ENCODE measurements at places on chromosomes 6 and 20.

DNA sequence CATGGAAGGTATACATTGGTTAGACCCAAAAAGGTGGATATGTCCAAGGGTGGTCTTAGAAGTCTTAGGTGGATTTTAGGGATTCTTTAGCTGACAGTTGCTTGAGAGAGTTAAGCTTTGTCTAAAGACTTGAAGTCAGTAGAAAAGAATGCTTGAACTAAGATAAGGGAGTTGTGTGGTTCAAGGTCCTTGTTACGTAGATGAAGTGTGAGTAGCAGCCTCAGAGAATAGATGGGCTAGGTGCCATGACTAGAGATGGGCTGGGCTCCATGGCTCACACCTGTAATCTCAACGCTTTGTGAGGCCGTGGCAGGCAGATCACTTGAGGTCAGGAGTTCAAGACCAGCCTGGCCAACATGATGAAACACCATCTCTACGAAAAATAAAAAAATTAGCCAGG, 1.7 kb downstream of the SHLD1 start:
- no peak for DNase-seq

GRCh38 chr6:43119482-43119881, 43.4 kb downstream of the PTK7 start:
- no peak for DNase-seq

- no peak for DNase-seq
Measured at GRCh38 chr6:23953976-23954375, 172.0 kb upstream of the NRSN1 start.

DNA sequence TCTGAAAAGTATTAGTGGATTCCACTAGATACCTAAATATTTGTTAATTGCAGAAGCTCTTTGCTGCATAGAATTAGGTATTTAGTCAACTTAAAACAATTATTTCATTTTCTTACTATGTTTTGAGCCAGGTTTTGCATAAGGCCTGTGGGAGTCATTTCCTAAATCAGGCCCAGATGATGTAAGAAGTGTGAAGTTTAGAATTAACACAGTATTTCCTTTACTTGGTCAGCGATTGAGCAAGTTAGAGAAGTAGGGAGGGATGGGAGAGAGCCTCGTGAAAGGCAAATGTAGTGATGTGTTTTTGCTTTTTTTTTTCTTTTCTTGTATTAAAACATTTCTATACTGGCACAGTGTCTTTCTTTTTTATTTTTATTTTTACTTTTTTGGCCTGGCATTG, 711.1 kb downstream of the HDGFL1 start:
- no peak for DNase-seq

- no peak for DNase-seq
Measured at GRCh38 chr6:30777155-30777485, 32.8 kb upstream of the IER3 start.

- peak; percentile 43 for DNase-seq
Measured at GRCh38 chr6:2231438-2231837, 14.0 kb downstream of the GMDS start.

DNA sequence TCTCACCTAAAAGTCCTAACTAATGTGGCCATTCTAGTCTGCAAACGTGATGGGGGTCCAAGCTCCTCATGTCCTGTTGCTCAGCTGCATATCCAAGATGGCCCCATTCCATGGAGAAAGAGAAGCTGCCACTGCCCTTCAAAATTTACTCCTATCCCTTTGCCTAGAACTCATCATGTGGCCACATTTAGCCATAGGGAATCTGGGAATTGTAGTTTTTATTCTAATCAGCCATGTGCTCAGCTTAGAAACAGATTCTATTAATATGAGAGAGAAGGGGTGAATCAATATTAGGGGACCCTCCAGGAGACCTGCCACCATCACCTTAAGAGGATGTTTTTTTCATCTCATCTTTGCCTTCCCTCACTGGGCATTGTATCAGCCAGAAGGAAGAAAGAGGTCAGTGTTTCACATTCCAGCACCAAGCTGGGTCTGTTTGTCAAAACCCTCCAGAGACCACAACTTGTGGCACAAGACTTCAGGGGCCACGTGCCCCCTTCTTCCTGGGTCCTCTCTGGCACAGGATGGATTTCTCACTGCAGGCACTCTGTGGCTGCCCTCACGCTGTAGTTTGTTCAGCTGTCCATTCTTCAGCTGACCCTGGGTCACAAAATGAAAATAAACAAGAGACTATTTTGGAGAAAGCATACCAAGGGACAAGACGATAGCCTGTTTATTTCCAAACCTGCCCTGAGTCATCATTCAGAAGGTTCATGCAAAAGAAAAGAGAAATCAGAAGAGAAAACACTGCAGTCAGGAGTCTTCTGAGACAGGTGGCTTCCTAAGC, 172.0 kb downstream of the EYA2 start:
- no peak for DNase-seq

GRCh38 chr6:104940893-104941728, 15.8 kb upstream of the LIN28B start:
- peak; percentile 41 for DNase-seq

GRCh38 chr6:169490246-169490641, 211.6 kb downstream of the WDR27 start:
- DNase-seq = no peak

- DNase-seq = peak; percentile 37
Measured at GRCh38 chr6:33205191-33206026, 954 bp downstream of the HSD17B8 start.

- no peak for DNase-seq
Measured at GRCh38 chr6:111215131-111215530, 127.8 kb downstream of the SLC16A10 start.

GRCh38 chr6:160462116-160462515, 113.9 kb downstream of the SLC22A3 start:
- DNase-seq = no peak

DNA sequence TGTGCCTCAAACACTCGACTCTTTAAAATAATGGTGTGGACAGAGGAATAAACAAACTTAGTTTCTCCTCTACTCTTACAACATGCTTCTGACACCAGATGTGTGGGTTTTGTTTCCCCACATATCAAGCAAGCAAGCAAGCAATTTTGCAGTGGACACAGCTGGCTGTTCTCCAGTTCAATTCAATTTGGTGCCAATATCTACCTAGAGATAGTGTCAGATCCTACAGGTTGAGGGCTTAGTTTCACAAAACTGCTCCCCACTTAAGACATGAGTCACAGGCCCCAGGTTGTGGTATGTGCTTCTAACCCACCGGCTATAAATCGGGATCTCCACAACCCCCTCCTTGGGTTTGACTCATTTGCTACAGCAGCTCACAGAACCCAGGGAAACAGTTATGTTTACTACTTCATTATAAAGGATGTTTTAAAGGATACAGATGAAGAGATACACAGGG, 131.4 kb upstream of the TRAF3IP2 start:
- DNase-seq = no peak

DNA sequence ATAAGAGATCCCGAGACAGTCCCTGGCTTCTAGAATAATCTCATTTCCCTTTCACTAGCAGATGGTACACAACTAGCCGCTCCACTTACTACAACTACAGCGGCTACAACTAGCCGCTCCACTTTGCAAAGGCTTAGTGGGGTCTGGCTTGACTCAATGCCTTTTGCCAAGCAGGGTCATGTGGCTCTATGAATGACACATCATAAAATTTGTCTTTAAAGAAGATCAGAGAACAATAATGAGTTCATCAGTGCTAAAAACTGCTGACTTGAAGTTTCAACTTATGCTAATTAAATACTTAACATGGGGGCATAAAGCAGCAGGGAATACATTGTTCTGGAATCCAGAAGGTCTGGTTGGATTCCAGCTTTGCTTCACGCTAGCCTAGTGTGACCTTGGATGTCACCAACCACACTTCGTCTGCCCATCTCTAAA, 2.0 kb upstream of the MICAL1 start:
- no peak for DNase-seq

- no peak for DNase-seq
Measured at GRCh38 chr6:133693565-133693964, 195.3 kb upstream of the TCF21 start.

GRCh38 chr20:4780245-4780644, 58.5 kb downstream of the PRND start:
- no peak for DNase-seq

GRCh38 chr6:162184465-162184864, 543.1 kb downstream of the PRKN start:
- no peak for DNase-seq

- DNase-seq = peak; percentile 46
Measured at GRCh38 chr20:64161356-64162238, 2.7 kb upstream of the MYT1 start.
